ENCODE measurements at places on chromosomes 6 and 20.

- no peak for DNase-seq
These were observed 5.8 kb downstream of the ANGPT4 start for GRCh38 chr20:910132-910869.

- no peak for DNase-seq
These were observed 240.9 kb downstream of the DOK5 start for GRCh38 chr20:54716174-54716747.

- no peak for DNase-seq
These were observed 177.5 kb downstream of the CDC5L start for GRCh38 chr6:44564906-44565524.

DNA sequence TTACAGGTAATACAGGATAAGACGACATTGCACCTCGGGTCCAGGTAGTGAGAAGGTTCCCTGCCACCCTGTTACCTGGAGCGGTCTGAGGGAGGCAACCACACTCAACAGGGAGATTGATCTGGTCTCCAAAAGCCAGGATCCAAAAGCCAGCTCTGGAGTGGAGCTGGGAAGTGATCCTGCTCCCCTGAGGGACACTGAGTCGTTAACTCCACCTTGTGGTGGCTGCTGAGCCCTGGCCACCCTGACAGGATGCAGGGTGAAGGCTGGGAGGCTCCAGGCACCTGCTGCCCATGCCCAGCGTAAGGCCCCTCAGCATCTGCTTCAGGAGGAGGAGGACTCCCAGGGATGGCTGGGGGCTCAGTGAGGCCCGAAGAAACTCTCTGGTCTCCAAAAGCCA lies 38.7 kb upstream of the SLC22A2 start:
- DNase-seq: no peak

GRCh38 chr6:45724511-45724910 lies 291.1 kb downstream of the CLIC5 start:
- DNase-seq: no peak

GRCh38 chr20:46559685-46560440 lies 9.4 kb upstream of the OCSTAMP start:
- no peak for DNase-seq

- DNase-seq: no peak
These were observed 979 bp upstream of the SOD2 start for GRCh38 chr6:159693894-159694545.
